ENCODE measurements at places on chromosomes 11 and 22.

- DNase-seq: peak; percentile 45
Observed at GRCh38 chr11:121426476-121427399, 25.4 kb upstream of the SORL1 start.

DNA sequence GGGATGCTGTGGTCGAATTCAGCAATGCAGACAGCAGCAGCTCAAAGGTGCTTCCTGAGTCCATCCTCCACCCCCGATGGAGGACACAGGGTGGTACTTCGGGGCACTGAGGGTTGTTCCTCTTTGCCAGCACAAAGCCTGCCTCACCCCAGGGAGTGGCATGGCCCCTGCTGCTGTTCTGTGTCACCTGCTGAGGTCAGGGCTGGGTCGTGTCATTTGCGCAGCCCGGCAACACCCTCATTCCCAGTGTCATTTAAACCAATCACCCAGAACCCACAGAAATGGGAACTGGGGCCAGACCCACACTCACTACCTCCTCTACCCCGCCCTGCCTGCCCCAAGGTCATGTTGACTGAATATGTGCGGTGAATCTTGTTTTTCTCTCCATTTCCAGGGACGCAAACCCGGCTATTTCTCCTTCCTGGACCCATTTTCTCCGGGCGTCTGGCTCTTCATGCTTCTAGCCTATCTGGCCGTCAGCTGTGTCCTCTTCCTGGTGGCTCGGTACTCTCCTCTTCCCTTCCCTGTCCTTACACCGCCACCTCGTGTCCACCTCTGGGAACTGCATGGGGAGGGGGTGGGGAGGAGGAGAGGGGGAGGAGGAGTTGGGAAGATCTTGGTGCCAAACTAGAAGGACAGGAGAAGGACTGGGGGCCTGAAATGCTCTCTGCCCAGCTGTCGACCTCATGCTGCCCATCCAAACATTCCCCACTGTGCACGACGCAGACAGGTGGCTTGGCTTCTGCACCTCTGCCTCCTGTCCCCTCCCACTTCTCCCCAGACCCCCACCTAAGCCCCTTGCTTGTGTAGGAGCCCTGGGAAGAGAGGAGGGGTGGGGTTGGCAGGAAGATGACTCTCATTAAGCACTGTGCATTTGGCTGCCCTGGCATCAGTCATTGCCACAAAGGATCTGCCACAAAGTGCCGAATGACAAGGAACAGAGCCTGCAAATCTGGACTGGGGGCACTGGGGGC is 71.2 kb upstream of the TBCEL start:
- peak; percentile 30 for DNase-seq

DNA sequence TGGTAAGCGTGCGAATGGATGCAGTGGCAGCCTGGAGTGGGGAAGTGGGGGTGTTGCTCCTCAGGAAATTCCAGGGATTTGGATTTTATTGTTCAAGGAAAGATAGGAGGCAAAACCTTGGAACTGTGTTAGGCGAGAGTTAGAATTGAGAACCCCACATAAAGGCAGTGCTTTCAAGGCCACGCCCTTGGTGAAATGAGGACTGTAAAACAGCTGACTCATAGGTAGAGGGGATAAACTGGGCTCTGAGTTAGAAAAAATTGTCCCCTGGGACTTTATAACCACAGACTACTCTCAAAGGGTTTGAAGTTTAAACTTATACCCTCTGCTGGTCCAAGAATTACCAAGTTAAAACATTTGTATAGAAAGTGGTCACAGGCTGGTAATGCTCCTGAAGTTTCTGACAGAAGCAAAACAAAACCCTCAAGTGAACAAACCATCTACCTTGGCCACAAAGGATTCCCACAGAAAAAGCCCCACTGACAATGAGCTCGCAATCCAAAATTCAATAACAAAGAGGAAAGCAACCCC is 250.3 kb upstream of the TBCEL start:
- no peak for DNase-seq

GRCh38 chr22:49951986-49952896 is 8.3 kb upstream of the PIM3 start:
- no peak for DNase-seq
